Activated CD4-positive, alpha-beta T cell treated with anti-CD3 and anti-CD28 coated beads, Interleukin-2, Interleukin-4, amounts not matched to agents 100 ng/mL and 50 ng/mL, durations not matched to agents 16 hours and 8 hours (primary cell): ENCODE measurements at places on chromosomes 6 and 20.

GRCh38 chr20:44056010-44056698, 130.8 kb downstream of the JPH2 start:
- no peak for DNase-seq

DNA sequence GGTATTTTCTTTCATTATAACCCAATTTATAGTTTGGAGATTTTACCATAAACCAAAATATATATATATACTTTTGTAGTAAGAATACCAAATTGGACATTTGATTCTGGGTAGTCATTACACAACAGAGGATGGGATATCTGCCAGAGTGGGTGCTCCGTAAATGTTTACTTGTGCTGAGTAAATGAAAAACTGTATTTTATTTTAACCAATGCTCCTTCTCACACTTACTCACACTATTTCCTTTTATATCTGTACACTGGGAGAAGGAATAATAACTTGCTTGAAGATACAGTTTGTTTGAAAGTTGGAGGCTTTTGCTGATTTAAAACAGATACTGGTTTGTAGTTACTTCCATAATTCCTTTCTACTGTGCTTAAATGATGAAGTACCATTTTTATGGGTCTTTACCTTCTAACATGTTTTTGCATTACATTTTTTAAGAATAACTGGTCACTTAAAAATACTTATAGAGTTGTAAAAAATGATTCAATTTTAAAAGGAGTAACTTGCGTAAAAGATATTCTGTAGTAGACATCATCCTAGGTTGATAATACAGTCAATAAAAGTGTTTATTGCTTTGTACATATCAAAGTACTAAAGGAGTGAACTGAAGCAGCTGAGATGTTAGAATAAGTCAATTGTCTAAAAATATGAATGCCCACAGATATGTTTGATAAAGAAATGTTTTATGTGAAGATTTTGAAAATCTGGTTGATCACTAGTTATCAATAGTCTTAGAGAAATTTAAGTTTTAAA, 411.7 kb downstream of the UTRN start:
- DNase-seq: no peak

- no peak for DNase-seq
Measured at GRCh38 chr20:63090682-63091571, 84.2 kb upstream of the BHLHE23 start.

- DNase-seq: no peak
Measured at GRCh38 chr20:13221313-13221672, 219 bp downstream of the ISM1 start.

GRCh38 chr6:94735270-94735669, 842.1 kb upstream of the MANEA start:
- DNase-seq: no peak
